ENCODE measurements at places on chromosomes 7 and 10.

- DNase-seq: no peak
Measured at GRCh38 chr7:19020711-19021110, 96.7 kb downstream of the TWIST1 start.

DNA sequence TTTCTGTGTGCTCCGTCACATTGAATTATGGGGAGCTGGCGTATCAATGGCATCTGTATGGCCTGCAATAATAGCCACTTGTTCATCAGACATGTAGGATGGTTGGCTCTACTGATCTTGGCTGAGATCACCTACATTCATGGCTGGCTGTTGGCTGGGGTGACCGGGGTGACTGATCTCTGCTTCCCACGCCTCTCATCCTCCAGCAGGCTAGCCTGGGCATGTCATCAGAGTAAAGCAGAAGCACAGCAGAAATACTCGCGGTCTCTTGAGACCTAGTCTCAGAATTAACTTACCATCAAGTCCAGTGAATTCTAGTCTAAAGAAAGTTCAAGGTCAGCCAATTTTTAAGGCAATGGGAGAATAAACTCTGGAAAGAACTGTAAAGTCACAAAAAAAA, 257.7 kb upstream of the GLI3 start:
- no peak for DNase-seq

DNA sequence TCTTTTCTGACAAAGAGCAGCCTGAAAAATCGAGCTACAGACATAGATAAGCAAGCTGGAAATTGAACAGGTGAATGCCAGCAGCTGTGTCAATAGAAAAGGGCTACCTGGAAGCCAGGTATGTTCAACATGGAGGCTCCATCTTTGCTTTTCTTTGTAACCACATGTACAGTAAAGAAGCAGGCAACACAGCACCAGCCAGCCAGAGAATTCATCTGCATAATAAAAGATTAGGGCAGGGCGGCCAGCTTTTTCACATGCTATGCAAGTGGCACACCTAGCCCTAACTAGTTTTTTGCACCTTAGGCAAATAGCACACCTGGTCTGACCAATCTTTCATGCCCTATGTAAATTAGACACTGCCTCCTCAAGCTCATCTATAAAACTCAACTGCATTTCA, 25.7 kb downstream of the COG5 start:
- DNase-seq: no peak

DNA sequence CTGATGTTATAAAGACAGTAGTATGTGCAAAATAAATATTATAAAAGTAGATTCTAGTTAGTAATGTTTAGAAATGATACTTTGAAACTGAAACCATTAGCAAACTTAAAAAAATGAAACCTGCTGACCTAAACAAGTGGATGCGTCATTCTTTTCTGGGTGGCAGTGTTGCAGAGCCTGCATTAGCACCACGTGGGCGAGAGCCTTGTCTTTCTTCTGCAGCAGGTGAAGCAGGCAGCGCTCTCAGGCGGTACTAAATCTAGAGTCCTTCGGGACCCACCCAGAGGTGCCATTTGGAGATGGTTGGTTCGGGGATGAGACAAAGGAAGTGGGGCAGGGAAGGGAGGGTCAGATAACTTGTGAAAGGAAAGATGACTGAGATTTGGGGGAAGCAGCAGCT, 759.1 kb upstream of the IGFBP3 start:
- DNase-seq: no peak

GRCh38 chr10:33674986-33675599, 340.6 kb upstream of the NRP1 start:
- DNase-seq: no peak

- DNase-seq: peak; percentile 31
Measured at GRCh38 chr7:111763221-111763801, 201.0 kb upstream of the IMMP2L start.

GRCh38 chr7:106779877-106780276, 85.2 kb upstream of the PIK3CG start:
- peak; percentile 13 for DNase-seq

DNA sequence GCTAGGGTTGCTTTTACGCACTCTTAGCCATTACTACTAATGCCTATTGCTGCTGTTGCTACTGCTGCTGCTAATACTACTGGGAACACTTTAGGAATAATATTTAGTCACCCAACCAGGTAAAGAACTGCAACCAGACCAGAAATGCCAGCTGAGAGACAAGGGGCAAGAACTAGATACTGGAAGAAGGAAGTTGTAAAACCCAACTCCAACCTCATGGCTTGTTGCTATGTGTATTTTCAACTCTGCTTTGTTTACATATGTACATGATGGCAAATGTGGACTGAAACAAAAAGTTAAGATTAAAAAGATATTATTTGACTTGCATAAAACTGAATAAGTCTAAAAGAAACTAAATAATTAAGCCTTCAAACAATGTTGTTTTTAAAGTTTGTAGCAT, 177.7 kb downstream of the GNAT3 start:
- no peak for DNase-seq

- DNase-seq: no peak
Measured at GRCh38 chr10:114825513-114826253, 4.1 kb downstream of the FHIP2A start.

GRCh38 chr7:102431617-102432298, 1.6 kb upstream of the ORAI2 start:
- no peak for DNase-seq

GRCh38 chr10:105017116-105017515, 376.0 kb downstream of the SORCS3 start:
- no peak for DNase-seq

GRCh38 chr7:114405427-114405826, 9.2 kb upstream of the FOXP2 start:
- no peak for DNase-seq

GRCh38 chr10:10053051-10053450, 964.6 kb upstream of the CELF2 start:
- no peak for DNase-seq

DNA sequence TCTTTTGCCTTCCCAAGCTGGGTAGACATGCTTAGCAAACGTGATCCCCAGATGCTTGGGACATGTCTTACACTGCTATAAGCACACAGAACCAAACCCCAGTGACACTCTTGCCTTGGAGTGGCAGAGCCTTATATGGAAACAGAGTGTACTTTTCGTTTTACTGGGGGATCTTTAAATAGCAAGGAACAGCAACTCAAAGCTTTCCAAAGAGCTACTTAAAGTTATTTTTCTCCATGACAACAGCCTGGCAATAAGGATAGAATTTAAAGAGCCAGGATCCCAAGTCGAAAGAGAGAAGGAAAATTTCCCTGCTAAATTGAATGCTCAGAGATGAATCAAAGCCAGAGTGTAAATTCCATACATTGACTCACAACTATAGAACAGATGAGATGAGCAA, 67.8 kb downstream of the ZNF365 start:
- no peak for DNase-seq

DNA sequence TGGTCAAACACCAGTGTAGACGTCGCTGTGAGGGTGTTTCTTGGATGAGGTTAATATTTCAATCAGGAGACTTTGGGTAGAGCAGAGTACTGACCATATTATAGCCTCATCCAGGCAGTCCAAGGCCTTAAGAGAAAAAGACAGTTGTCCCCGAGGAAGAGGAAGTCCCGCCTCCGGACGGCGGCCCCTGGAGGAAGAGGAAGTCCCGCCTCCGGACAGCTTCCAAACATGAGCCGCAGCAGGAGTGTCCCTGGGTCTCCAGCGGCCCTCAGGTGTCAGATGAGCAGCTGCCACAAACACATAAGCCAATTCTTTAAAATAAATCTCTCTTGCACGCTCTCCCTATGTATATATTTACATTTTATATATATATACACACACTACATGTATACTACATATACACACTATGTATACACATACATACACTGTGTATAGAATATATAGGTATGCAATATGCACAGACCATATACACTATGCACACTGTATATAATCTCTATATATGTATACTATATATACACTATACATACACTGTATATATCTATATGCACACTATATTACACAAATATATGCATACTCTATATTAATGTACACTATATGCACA, 37.5 kb downstream of the PWWP2B start:
- no peak for DNase-seq

GRCh38 chr10:123835575-123835974, 56.0 kb downstream of the CPXM2 start:
- DNase-seq: no peak

DNA sequence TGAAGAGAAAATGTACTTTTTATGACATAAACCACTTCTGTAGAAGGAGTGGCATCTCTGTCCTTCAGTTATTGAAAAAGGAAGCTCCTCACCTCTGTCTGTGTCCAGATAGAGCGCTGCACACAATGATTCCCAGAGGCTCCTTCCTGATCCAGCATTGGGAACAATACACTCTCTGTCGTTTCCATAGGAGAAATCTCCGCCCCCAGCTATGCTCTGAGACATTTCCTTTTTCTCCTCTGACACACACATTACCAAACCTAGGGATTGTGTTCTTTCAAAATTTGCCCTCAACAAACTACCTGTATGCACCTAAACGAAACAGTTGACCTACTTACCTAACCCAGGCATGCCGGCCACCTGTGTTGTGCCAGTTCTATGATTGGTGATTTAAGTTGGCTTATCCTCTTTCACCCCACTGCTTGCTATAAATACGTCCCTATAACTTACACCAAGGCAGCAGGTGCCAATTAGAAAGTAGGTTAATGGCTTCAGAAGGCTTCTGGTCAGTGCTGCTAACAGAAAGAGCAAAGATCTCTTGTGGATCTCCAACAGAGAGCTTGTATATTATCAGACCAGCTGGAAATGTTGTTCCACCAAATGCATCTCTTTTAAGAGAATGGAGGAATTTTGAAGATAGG, 140.1 kb upstream of the JCAD start:
- no peak for DNase-seq

DNA sequence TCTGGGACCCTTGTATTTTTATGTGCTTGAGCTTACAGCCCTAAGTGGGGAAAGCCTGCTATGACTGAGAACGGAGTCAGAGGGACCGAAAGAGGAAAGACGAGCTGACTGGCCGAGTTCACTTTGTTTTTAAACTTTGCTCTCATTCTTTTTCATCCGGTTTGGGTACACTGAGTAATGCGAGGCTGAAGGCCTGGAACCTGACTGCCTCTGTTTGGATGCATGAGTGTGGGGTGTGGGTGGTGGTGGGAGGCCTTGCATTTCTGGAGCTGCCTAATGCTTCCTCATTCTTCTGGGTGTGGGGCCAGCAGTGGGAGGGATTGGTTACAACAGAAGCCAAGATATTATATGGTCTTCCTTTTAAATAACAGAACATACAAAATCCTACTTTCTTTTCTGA, 155.5 kb downstream of the BUB3 start:
- DNase-seq: no peak

GRCh38 chr7:116588641-116589594, 64.1 kb downstream of the CAV1 start:
- peak; percentile 15 for DNase-seq

- DNase-seq: no peak
Measured at GRCh38 chr7:115135769-115136410, 214.0 kb downstream of the MDFIC start.

- DNase-seq: no peak
Measured at GRCh38 chr7:48262606-48263310, 91.5 kb downstream of the ABCA13 start.

DNA sequence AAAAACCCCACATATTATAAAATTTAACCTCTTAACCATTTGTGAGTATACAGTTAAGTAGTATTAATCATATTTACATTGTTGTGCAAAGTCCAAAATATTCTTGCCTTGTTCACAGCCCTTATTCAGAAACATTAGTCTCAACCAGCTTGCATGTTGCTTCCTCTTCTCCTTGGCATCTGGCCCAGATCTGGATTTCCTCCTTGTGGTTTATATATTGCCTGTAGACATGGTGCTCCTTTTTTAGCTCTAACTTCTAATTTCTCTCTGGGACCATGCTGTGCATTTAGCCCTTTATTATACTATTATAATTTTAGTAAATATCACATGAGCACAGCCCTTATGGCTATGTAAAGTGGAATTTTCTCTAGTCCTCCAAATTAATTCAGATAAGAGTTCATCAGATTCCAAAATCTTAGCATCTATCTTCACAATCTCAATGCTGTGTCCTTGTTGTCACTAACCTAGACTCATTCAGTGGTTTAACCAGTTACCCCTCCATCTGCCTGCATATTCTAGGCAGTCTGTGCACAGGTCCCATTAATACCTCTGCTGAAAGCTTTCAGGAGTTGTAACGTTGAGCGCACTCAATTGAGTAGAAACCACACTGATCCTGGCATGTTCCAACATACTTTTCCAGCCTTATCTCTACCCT, 7.9 kb downstream of the CPED1 start:
- DNase-seq: no peak

GRCh38 chr10:74642901-74643595, 183.4 kb upstream of the KAT6B start:
- no peak for DNase-seq

- peak; percentile 31 for DNase-seq
Measured at GRCh38 chr10:81019029-81019890, 481.6 kb downstream of the SH2D4B start.

DNA sequence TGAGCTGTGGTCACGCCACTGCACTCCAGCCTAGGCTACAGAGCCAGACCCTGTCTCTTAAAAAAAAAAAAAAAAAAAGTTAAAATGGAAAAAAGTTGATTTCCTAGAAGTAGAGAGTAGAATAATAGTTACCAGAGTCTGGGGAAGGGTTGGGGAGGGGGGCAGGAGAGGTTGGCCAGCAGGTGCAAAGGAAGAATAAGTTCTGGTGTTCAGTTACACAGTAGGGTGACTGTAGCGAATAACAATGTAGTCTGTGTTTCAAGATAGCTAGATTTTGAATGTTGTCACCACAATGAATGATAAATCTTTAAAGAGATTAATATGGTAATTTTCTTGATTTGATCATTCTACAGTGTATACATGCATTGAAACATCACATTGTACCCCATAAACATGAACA, 142.9 kb downstream of the NRF1 start:
- DNase-seq: no peak

GRCh38 chr10:101639141-101639900, 51.2 kb downstream of the DPCD start:
- no peak for DNase-seq

DNA sequence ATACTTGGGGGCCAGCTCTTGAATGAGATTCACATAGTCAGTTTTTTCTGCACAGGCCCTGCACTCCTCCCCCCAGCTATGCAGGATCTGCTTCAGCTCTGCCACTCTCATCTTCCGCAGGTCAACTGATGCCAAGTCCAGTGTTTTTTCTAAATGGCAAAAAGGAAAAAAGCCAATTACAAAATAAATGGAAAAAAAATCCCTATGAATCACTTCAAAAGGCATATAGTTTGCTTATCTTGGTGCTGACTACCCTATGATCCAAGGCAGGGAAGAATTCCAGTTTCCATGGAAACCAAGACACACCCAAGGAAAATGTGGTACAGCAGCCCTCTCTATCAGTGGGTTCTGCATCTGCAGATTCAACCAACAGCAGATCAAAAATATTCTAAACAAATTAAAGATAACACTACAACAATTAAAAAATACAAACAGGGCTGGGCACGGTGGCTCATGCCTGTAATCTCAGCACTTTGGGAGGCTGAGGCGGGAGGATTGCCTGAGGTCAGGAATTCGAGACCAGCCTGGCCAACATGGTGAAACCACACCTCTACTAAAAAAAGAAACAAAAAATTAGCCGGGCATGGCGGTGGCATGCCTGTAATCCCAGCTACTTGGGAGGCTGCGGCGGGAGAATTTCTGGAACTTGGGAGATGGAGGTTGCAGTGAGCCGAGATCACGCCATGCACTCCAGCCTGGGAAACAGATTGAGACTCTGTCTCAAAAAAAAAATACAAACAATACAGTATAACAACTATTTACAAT, 17.6 kb downstream of the CDNF start:
- no peak for DNase-seq

Data from nephron progenitor cell (in vitro differentiated cells).